ENCODE measurements at places on chromosomes 1 and 21.

DNA sequence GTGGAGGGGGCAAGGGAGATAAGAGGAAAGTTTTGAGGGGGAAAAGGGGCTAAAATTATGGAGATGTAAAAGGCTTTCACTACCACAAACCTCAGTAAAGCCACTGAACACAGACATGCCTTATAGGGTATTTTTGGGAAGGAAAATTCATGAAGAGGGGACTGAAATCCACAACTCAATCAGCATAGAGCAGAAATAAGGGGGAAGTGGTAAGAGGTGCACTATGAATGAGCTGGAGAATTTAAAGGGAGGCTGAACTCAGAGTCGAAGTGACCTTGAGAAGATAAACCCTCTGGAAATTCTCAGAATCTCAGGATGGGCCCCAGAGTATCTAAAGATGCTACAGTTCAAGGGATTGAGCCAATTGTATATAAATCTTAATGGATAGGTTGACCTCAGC is 15.3 kb downstream of the RHEX start:
- no peak for DNase-seq

DNA sequence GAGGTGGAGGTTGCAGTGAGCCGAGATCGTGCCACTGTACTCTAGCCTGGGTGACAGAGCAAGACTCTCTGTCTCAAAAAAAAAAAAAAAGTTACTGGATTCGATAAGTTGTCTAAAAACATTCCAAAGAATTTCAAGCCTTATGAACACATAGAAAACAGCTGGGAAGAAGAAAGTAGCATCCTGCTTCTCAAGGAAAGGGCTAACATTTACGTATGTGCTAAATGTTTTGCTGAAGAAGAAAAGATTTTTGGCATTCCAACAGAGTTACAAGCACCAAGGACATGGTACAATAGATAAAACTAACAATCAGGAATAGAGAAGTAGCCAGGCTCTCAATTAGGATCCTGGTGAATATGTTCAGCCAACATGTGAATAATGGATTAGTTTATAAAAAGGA is 69.8 kb downstream of the HFM1 start:
- no peak for DNase-seq

GRCh38 chr1:19798486-19799229 is 1.1 kb downstream of the TMCO4 start:
- DNase-seq = no peak

- DNase-seq = no peak
Observed at GRCh38 chr1:181120924-181121323, 32.4 kb downstream of the IER5 start.

GRCh38 chr1:41021526-41022308 is at the start of gene SLFNL1:
SLFNL1 (minus strand) TSS chr1:41021725; CDS start chr1:41020660, 1,065 bp downstream.
- DNase-seq = no peak

GRCh38 chr1:85343612-85344255 is 67.3 kb upstream of the BCL10 start:
- no peak for DNase-seq

GRCh38 chr1:155479205-155479604 is 83.4 kb downstream of the ASH1L start:
- no peak for DNase-seq

GRCh38 chr1:235127203-235127602 is 1.4 kb downstream of the TOMM20 start:
- no peak for DNase-seq

DNA sequence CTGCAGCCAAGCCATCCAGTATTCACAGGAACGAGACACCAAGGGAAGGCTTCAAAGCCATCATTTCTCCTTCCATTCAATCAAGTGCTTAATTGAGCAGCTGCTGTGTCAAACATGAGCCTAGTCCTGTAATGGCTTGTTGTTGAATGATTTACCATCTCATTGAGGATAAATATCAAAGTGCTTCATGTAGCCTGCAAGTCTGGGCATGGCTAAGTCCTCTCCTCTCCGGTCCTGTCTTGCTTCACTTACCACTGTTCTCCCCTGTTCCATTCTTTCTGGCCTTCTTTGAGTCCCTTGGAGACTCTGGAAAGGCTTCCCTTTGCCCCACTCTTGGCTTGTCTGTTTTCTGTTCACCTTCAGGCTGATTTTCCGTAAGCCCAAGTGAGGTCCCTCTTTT is 279.8 kb downstream of the PBX1 start:
- no peak for DNase-seq

- DNase-seq = no peak
Observed at GRCh38 chr1:65027666-65028358, 61.5 kb upstream of the JAK1 start.

DNA sequence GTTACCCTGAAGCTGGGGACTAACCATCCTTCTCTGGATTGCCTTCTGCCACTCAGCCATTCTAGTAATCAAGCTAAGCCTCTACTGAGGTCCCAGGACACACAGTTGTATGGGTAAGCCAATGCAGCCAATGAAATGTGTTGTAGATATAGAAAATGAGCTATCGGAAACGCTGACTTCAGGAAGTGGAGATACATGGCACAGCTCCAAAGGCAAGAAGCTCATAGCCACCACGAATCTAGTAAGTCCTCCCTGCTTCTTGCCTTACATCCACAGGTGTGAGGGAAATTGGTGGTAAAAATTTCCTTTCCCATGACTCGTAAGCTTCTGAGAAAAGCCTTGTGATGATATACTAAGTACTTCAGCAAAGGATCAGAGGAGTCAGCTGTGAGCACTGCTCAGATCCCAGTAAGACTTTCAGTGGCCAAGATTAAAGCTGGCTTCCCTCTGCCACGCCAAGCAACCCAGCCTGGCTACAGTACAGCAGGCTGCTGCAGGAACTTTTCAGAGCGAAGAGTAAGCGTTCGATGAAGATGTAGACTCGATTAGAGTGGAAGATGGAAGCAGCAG is 117.7 kb downstream of the SIM2 start:
- DNase-seq = no peak

GRCh38 chr1:42541104-42541503 is 78.0 kb downstream of the CCDC30 start:
- DNase-seq = no peak

DNA sequence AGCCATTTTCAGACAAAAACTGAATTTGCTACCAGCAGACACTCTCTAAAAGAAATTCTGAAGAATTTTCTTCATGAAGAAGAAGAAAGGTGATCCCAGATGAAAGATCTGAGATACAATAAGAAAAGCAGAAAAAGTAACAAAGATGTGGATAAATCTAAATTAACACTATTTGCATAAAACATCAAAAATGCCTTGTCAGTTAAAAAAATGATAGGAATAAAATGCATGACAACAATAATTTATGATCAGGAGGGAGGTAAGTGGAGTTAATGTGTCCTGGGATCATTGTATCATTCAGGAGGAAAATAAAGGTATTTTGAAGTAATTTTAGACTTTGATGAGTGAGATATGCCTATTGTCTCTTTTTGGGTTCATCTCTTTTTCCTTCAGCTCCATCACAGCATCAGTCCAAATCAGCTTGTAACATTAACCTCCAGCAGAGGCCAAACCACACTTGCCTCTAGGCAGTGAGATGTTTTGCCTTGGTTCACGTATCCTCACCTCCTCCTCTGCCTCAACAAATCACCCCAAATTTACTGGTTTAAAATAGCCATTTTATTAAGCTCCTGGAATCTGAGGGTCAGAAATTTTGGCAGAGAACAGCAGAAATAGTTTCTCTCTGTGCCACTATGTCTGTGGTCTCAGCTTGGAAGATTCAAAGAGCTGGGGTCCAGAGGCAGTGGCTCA is 76.9 kb upstream of the HIVEP3 start:
- no peak for DNase-seq

- DNase-seq = no peak
Observed at GRCh38 chr1:165490175-165490574, 45.2 kb upstream of the RXRG start.

GRCh38 chr1:167486090-167486824 is 32.1 kb downstream of the CD247 start:
- no peak for DNase-seq

DNA sequence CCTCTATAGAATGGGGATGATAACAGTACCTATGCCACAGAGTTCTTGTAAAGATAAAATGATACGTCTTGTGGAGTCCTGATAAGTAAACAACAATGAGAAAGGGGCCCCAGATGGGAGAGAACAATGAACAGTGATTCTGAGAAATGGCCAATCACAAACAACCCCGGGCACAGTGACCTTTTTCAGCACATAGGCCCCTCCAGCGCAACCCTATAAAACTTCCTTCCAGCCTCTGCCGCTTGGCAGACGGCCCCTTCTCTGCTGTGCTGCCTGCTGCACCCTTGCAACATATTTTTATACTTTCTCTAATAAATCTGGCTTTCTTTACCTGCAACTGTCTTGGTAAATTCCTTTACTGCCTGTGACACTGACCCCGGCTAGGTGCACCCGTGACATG is 8.9 kb downstream of the RCAN1 start:
- no peak for DNase-seq

DNA sequence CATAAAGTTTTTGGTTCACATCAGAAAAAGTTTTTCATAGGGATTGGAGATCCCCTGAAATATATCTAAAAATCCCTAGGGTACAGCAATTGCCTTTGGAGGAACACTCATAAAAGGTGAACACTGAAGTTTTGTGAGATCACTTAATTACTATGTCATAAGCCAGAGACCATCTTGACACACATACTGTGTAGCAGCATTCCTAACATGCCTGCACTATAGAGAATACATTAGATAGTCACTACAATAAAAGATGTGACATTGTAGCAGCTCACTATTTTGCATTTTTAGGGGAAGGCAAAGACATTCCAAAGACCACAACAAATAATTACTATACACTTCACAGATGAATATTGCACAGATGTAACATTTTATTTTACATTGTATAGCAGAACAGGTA is 779.9 kb downstream of the KCNT2 start:
- no peak for DNase-seq

DNA sequence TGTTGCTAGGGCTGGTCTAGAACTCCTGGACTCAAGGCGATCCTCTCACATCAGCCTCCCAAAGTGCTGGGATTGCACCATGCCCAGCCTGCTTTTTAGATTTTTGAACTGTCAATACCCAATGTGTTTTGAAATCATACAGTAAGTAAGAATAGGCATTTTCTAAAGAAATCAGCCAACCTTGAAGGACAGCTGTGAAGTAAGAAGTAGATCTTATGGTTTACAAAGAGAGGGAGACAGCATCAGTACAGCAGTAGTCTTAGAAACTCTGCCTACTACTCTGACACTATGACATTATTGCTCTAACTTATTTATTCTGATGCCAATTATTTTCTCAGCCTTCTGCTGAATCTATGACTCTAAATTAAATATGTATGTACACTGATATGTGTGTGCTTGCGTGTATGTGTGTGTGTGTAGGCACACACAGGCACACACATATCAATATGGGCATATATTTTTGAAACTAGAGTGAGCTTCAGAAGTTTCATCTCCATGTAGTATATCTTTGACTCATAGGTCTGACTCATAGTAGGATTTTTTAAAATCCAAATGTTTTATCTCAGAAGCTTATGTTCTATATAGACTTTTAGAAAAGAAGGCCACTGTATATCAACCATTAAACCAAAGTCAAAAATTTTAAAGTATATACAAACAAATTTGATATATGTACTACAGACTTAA is 140.4 kb downstream of the COL24A1 start:
- DNase-seq = no peak

DNA sequence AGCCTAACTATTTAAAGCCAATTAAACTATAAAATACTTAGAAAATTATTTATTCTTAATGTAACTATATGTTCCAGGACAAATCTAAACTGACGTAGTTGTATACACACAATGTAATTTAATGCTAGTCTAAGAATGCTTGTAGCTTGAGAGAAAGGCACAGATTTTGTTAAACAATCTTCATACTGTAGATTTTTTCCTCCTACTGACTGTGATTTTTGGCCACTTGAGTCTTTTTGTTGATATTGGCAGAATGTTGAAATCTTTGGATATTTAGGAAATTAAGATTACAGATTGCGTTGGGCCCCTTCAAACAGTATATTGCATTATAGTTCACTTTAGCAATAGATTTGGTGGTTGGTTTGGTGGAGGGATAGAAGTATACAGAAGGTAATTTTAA is 40.5 kb downstream of the ATF3 start:
- DNase-seq = no peak

- peak; percentile 23 for DNase-seq
Observed at GRCh38 chr1:236868625-236869467, 73.8 kb downstream of the MTR start.

DNA sequence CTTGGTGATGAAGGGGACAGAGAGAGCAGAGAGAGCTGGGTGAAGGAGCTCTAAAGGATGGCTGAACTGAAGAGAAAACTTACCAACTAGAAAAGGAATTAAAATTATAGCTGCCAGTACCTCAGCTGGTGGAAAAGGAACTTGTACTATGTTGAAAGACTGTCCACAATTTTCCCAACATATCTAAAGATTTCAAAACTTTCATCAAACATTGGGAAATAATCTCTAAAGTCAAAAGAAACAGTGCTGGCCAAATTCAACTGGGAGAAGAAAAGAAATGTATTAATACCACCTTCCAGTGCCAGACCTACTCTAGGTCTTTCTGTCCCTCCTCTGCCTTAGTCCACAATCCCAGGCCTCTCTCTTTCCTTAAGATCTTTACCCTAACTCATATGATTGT is 6.1 kb downstream of the SMG5 start:
- DNase-seq = no peak

GRCh38 chr1:206854401-206855129 is 10.9 kb upstream of the IL20 start:
- no peak for DNase-seq

GRCh38 chr1:48592330-48592729 is 120.3 kb upstream of the SPATA6 start:
- DNase-seq = no peak

DNA sequence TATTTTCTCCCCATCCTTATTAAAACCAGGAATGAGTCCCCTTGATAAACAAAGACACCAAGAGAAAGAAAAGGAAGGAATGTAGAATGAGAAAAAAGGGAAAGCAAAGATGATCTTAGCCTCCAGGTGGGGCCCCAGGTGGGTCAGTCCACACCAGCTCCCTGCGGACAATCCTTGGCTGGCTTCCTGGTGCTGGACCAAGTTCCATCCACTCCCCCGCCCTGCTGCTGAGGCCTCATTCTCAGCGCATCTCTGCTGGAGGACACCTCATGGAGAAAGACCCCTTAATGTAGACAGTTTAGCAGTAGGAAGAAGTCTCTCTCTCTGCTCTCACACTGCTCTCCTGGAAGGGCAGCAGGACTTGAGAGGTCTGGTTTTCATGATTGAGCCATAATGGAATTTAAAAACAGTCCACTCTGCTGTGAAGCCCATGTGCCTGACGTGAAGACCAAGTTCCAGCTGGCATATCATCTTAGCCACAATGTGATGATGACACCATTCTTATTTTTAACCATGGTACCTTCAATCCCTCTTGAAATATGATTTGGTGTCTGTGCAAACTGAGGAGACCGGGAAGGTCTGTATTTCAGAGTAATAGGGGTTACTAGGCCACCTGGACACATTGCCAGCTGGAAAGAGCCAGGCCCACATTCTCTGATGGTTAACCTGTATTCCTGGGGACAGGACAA is 83.1 kb downstream of the WLS start:
- DNase-seq = no peak

GRCh38 chr21:45756669-45757068 is 113.1 kb downstream of the PCBP3 start:
- no peak for DNase-seq

- DNase-seq = no peak
Observed at GRCh38 chr1:45353685-45354084, 13.4 kb upstream of the MUTYH start.
